Endodermal cell (in vitro differentiated cells): ENCODE measurements at places on chromosomes 3 and 15.

DNA sequence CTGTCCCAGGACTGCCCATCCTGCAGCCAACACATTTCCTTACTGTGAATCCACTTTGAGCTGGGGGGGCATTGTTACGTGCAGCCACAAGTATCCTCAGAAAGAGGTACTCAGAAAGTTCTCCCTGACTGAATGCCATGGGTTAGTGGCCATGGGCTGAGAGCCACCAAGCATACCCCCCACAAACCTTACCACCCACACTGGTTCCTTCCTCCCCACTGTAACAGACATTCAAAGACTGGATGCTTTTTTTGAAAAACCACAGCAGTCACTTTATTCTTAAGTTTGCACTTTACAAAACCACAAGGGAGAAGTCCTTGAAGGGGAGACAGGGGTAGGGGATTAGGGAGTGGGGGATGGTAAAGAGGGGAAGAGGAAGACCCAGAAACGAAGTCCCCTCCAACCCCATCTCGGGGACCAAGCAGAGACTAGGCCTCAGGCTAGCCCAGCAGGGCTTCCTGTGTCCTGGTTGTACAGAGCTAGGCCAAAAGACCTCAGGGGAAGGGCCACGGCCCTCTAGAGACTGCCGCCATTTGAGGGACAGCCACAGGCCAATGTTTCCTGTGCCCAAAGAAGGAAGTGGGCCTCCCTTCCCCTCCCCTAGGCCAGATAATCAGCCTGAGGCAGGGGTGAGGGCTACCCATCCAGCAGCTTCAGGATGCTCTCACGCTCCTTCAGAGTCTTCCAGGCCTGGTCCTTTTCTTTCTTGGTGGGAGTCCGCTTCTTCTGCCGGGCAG, 10.1 kb upstream of the CAMK1 start:
- no peak for DNase-seq

GRCh38 chr3:98814817-98815420, 51.8 kb downstream of the ST3GAL6 start:
- DNase-seq = no peak

DNA sequence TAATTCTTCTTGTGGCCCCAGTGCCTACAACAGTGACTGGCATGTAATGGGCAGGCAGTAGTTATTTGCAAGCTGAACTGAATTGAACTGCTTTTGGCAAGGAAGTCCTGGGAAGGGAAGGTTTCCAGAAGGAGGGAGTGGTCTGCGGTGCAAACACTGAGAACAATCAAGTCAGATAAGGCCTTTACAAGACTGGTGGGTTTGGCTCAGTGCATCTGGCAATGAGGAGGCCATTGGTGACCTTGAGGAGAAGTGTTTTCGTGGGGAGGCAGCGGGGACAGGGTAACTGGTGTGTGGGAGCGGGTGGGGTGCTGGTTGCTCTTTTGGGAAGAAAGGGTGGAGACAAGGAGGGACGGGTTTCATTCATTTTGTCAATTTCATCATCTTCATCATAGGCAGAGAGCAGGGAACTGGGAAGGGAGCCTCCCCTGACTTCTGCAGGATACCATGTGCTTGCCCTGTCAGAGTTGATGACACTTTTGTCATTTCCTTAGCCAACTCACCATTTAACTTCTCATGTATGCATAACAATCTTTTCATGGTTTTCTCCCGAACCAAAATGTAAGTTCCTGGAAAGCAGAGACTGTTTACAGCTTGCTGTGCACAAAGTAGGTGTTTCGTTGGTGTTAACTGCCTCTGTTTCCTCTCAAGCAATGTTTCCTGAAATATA, 8.4 kb upstream of the EHD4 start:
- DNase-seq = peak; percentile 44

DNA sequence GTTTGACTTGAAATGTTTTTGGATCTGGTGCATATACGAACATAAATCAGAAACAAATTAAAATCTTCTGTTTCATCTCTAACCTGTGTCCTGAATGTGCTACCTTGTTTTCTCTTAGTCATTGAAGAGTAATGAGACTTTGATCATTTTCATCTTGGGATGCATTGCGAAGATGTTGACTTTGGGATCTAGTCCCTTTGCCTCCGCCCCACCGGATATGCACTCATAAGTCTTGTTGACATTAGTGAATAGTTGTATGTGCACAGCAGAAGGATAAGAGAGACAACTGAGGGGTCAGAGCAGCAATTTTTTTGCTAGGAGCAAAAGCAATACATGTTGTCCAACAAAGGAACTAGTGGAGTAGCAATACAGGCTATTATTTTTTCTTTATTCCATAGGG, 35.9 kb upstream of the SPRED1 start:
- DNase-seq = no peak

DNA sequence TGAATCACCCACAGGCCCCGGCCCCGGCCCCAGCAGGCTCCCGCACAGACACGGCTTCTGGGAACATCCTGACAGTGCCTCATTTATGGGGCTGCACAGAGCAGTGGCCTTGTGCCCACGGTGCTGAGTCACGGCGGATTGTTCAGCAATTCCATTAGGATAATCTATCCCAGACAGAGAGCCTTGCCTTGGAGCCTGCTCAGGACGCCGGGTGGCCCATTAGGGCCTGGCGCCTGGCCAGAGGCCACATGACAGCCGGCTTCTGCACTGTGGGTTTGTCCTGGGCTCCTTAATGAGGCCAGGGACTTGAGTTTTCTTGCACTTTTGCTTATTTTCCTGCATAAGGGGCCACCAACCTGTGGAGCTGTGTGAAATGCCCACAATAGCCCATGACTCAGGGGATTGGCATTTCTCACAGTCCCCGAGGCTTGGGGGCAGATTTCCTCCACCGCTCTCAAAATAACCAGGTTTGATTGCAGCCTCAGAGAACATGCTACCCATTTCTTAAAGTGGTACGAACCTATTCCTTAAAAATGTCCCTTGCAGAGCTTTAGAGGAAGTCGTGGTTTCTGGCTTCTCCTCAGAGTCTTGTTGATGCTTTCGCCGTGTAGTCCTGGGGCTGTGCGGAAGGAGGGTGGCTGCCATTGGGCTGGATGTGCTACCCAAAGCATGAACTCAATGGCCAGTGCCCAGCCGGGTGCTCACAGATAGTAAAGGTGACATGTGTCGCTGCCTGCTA, 19.0 kb downstream of the SYNM start:
- DNase-seq = peak; percentile 90

GRCh38 chr3:172654470-172654869, 56.4 kb downstream of the NCEH1 start:
- no peak for DNase-seq

- peak; percentile 79 for DNase-seq
Observed at GRCh38 chr3:127628788-127629466, at the start of gene PODXL2. Gene PODXL2 (plus strand): TSS chr3:127629185. CDS start chr3:127629220, 35 bp downstream.

- peak; percentile 31 for DNase-seq
Observed at GRCh38 chr15:64144192-64144564, 7.4 kb upstream of the SNX22 start.

DNA sequence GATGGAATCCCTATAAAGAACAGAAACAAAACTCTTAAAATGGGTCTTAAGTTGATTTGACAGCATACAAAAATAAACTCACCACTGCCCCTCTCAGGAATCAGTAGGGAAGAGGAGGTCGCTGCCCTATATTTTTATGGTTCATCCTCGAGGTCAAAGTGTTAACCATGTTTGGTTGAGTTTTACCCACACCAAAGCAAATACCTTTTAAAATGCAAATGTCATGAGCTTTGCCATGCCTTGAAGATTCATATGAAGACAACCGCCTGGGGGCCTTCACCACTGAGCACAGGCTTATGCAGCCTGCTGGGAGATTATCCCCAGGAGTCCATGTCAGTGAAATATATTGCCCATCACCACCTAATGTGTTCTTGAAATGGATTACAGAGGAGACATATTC, 66.1 kb downstream of the GLB1 start:
- DNase-seq = no peak

DNA sequence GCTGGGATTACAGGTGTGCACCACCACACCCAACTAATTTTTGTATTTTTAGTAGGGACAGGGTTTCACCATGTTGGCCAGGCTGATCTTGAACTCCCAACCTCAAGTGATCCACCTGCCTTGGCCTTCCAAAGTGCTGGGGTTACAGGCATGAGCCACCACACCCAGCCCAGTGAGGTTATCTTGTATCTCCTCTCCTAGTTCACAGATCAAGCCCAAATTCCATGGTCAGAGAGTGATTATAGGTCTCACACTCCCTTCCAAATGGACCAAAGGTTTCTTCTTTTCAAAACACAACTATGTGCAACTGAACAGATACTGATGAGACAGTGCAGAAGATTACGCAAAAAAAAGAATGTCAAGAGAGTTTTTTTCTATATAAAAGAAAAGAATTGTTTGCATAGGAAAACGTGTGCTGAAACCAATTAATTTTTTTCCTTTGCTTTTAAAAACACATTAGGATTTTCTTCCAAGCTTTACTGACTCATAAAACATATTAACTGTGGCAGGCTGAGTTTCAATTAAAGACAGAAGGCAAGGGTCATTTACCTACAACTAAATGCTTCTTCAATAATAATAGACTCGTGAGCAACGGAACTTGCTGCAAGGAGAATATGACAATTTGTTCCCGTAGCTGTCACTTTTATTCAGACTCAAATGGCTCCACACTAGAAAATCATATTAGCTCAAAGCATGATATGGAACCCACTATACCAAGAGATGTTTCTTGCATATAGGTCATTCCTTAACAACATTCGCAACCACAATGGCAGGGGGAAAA, 30.4 kb upstream of the THUMPD3 start:
- DNase-seq = no peak

DNA sequence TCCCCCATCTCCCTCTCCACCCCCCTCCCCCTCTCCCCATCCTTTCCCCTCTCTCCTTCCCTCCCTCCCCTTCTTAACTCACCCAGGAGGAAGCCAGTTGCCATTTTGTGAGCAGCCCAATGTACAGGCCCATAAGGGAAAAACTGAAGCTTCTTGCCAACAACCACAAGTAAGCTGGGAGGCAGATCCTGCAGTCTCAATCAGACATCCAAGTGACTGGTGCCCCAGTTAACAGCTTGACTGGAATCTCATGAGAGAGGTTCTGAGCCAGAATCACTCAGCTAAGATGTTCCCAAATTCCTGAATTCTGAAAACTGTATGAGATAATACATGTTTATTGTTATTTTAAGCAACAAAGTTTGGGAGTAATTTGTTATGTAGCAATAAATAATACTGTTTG, 90.7 kb downstream of the C3orf70 start:
- DNase-seq = no peak

DNA sequence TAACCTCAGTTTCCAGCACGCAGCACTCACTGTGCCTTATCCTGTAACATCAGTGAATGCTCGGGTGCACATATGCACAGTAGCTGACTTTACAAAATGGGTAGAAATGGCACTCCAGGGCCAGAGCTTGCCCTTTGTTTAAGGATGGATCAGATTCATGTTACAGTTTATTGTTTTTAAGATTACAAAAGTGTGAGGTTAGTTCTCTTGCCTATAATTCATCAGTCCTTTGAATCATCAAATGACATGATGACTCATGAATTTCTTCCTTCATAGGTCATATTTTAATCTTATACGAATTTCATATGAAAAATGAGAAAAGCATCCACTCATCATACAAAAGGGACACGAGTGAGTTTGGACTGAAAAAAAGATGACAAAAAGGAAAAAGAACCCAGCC, 545.3 kb downstream of the GBE1 start:
- no peak for DNase-seq

DNA sequence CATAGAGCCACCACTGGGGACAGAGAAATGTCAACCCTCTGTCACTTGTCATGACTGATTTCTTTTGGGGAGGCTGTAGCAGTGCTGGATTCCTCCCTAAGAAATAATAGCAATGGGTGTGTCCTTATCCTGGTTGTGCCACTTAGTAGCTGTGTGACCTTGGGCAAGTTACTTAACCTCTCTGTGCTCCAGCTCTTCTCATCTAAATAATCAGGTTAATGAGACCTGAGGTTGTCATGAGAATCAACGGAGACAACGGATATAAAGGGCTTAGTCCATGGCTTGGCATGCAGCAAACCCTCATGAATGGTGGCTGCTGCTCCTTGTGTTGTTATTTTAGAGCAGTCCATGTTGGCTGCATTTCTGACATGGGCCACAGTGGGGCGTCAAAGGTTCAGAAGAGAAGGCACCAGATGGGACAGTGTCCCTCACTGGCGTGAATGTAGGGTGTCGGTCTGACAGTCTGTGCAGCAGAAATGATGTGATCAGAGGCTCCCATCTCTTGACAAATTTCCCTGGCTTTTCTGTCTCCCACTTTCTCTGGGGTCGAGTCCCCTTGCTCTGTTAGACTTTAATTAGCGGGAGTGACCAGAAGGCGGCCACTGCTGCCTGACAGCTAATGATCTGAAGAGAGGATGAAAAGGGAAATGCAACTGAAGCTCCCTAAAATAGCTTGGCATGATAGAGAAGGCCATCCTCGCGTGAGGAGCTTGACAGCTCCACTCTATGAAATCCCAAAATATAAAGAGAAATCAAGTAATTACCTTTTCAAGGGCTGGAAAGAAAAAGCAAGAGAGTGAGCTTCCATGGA, 209.4 kb downstream of the CADPS start:
- peak; percentile 97 for DNase-seq

GRCh38 chr15:67349634-67350033, 95.0 kb downstream of the IQCH start:
- DNase-seq = no peak

DNA sequence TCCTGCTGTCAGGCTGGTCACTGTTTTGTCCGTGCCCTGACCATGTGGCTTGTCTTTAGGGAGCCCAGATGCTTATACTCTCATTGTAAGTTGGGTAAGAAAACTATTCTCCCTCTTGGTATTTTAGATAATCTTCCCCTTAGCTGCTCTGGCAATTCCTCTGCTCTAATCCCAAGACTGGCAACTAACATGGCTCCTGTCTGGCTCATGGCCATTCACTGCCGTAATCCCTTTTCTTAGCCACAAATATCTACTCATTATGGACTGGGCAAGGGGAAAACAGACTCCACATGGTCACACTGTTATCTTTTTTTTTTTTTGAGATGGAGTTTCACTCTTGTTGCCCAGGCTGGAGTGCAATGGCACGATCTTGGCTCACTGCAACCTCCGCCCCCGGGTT, 38.8 kb downstream of the TYRO3 start:
- no peak for DNase-seq

DNA sequence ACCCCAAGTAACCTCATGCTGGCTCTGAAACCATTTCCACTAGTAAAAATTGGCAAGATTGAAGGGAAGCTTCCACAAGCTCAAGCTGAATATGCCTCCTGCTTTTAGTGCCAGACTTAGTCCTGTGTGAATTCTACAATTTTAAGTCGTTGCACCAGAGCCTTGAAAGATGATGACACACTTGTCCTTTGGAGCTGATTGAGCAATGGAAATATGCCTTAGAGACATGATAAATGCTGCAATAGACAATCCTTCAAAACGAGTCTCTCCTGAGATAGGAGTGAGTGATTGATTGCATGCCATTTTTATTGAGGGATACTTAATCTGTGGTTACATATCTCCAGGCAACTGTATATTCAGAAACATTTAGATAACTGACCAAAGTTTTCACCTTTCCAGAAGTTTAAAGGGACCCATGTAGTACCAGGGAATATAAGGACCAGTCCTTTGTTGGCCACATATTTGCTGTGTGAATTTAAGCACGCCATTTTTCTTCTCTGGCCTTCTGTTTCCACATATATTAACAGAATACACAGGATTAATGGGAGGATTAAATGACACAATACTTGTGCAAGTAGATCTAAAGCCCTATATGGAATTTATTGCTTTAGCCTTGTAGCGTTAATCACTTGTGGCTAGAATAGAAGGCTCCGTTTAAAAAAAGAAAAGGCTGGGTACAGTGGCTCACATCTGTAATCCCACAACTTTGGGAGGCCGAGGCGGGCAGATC, 65.1 kb downstream of the PPARG start:
- DNase-seq = no peak
